Neuronal stem cell (in vitro differentiated cells): ENCODE measurements at places on chromosomes 12 and 14.

GRCh38 chr12:20375560-20375959, 7.2 kb downstream of the PDE3A start:
- DNase-seq: no peak

- DNase-seq: no peak
Measured at GRCh38 chr14:101721951-101722661, 39.4 kb upstream of the PPP2R5C start.

GRCh38 chr12:117461732-117462131, 100.3 kb upstream of the NOS1 start:
- no peak for DNase-seq

DNA sequence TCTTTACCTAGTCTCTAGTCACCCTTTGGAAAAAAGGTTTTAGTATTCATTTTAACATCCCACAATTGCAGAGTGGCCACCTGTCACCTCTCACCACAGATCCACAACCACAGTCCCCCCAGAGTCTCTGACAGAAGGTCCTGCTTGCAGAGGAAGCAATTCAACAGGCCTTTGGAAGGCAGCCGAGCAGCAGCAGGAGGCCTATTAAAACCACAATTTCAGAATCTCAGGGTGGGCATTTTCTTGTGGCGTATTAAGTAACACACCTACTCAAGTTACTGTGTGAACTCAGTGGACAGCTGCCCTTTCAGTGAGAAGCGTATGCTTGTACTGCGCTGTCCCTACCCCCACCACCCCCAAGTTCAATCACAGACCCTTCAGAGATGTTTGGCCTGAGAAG, 234.0 kb upstream of the HMGA2 start:
- DNase-seq: no peak

DNA sequence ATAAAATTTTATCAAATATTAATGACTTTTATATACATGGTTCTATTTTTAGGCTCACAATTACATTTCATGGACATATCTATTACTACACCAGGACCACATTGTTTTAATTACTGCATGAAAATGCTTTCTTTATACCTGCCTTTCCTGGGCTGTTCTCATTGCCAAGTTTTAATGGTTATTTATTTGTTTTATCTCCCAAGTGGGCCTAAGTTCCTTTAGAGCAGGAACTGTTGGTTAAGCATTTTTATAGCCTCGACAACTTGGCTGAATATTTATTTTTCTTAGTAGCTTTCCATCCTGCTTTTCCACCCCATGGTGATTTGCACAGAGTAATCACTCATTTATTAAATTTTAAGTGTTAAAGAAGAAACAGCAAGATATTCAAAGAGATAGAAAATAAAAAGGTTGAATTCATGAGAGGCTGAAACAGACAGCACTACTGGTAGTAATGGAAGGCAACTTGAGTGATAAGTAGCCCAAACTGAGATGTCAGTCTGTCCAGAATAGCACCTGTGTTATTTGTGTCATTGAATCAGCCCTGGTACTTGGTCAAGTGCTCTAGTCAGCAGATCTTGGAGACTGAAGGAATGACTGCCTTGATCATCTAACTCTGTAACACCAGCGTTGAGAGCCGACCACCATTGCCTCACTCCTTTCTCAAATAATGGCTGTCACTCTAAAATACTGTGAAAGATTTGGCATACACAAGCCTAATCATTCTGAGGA, 119.1 kb upstream of the EGLN3 start:
- no peak for DNase-seq
